ENCODE measurements at places on chromosomes 3 and 15.
A peak's percentile ranks its signal among the peaks of the same experiment; 100 is the strongest.

- no peak for DNase-seq
Measured at GRCh38 chr3:149647285-149647684, 10.5 kb downstream of the WWTR1 start.

DNA sequence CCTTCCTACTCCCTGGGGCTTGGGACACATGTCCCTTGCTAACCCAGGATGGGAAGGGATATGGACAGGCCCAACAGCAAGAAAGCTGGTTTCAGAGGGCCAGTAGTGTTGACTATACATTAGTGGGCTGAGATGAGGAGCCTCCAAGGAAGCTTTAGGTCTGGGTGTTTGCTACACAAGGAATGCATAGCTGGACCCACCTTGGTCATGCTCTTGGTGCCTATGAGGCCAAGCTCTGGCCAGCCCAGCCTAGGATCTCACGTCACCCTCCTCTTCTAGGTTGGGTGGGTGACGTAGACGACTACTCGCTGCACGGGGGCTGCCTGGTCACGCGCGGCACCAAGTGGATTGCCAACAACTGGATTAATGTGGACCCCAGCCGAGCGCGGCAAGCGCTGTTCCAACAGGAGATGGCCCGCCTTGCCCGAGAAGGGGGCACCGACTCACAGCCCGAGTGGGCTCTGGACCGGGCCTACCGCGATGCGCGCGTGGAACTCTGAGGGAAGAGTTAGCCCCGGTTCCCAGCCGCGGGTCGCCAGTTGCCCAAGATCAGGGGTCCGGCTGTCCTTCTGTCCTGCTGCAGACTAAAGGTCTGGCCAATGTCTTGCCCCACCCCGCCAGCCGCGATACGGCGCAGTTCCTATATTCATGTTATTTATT lies 653 bp upstream of the WDR6 start:
- no peak for DNase-seq

DNA sequence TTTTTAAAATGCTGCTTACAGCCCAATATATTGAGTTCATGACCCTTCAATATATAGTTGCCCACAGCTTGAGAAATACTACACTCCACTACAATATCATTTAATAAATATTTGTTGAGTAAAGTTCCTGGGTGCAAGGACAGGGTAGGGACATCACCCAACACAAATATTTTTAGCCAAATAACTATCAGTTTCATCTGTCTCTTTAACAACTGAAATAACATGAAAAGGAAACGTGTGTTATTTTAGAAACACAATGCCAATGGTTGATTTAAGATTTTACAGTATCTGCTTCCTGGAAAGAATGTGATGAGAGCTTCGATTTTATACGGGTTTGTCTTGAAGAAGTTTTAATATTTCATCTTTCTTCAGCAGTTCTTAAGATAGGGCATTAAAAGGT lies 67.7 kb upstream of the CDV3 start:
- DNase-seq: no peak

- DNase-seq: peak; percentile 30
Measured at GRCh38 chr3:187678726-187679268, 8.6 kb upstream of the SST start.

DNA sequence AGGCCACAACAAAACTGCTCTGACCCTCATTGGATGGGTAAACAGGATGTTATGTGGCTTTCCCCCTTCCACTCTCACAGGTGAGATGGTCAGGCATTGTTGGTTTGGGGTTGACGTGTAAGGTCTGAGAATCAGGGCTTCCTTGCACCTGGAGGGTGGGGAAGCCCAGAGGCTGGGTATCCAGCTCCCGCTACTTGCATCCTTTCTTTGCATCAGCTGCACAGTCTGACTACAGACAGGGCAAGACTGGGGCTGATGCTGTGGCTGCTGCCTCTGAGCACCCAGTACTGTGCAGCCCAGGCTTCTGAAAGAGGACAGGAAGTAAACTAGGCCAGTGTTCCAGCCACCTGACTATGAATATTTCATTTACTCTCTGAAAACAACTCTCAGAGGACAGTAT lies 58.0 kb upstream of the ATP2B2 start:
- DNase-seq: no peak

GRCh38 chr3:195129072-195129643 lies 141.8 kb downstream of the XXYLT1 start:
- DNase-seq: no peak

Measured in HS-27A (cell line).